ENCODE measurements at places on chromosomes 1 and 21.

DNA sequence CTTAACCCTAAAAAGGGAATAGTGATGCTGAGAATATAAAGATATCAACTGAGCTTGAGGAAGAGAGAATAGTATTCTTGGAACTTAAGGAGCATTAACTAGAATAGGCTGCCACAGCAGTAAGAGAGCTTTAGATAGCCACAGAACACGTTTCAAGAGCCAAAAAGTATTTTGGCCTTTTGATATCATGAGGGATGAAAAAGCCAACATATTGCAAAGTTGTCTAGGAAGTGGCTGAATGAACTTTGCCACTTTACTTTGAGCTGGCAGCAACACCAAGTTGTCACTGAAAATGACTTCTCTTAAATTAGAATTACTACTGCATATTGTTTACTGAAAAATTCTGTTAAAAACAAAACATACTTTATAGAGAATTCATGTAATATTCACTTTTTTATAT, 1476.2 kb downstream of the MRPL39 start:
- DNase-seq: no peak

DNA sequence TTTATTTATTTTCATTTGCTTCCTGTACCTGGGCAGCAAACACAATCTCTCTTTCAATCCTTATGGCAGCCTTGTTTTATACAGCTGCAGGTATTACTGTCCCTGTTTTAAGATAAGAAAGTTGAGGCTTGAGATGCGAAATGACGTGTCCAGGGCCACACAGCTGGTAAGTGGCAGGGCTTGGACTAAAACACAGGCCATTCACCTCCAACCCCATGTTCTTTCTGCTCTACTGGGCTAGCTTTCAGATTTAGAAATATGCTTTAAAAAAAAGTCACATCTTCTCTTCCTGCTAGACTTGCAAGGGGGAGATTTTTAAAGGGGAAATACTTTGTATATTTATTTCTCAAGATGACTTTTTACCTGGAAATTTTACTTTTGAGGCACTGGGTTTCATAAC, 62.8 kb downstream of the CNST start:
- no peak for DNase-seq

DNA sequence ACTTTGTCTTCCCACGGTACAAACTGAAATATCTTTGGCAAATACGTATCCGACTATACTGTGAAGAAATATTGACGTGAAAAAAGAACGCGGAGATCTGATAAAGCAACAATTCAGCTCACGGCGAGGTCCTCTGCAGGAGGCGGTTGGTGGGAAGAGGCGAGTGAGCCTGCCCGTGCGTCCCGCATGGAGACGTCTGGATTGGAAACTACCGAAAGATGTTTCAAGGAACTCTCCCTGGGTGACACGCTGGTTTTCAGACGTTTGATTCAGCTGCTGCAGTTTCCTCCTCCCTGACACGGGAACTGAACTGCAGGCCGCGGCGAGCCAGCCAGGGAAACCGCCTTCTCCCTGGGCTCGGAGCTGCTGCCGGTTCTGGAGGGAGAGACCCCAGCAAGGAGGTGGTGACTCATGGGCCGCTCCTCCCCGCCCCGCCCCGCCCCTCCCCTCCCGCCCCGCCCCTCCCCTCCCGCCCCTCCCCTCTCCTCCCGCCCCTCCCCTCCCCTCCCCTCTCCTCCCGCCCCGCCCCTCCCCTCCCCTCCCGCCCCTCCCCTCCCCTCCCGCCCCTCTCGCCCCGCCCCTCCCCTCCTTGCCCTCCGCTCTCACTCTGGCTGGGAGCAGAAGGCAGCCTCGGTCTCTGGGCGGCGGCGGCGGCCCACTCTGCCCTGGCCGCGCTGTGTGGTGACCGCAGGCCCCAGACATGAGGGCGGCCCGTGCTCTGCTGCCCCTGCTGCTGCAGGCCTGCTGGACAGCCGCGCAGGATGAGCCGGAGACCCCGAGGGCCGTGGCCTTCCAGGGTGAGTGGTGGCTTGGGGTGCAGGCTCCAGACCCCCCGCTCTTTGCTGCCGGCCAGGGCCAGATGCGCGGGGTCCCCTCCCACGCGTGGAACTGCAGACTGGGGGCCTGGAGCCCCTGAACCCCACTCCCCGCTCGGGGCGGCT, at the start of gene COL6A1:
Gene COL6A1 (plus strand): TSS at position 620 of the 941 bp plus-strand sequence. CDS start 81 bp downstream, at position 701.
- peak; percentile 96 for DNase-seq

DNA sequence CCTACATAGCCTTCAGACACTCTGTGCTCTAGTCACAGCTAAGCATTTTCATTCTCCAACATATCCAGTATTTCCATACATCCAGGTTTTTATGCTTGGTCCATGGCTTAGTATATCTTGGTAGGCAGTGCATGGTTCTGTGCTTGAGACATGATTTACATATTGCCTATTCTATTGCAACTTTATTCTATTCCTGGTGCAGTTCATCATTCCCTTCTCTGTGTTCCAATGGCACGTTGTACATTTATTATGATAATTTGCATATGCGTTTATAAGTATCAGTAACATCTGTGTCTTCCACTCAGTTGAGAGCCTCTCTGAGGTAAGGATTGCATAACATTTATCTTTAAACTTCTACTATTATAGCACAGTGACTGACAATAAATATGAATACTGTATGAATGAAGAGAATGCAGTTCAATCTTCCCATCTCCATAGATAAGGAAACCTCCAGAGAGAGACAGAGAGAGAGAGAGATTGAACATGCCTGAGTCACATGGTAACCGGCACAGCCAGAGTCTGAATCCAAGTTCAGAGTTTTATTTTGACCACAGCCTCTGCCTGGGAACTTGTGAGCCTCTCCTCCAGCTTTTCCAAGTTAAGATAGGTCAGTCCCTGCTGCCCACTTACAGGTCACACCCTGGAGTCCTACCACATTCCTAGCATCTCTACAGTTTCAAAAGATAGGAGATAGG, 41.5 kb downstream of the PLPPR5 start:
- peak; percentile 56 for DNase-seq

GRCh38 chr1:245961137-245961540, 545.9 kb downstream of the SMYD3 start:
- DNase-seq: peak; percentile 28

GRCh38 chr1:156767879-156768604, 707 bp downstream of the PRCC start:
- peak; percentile 36 for DNase-seq

DNA sequence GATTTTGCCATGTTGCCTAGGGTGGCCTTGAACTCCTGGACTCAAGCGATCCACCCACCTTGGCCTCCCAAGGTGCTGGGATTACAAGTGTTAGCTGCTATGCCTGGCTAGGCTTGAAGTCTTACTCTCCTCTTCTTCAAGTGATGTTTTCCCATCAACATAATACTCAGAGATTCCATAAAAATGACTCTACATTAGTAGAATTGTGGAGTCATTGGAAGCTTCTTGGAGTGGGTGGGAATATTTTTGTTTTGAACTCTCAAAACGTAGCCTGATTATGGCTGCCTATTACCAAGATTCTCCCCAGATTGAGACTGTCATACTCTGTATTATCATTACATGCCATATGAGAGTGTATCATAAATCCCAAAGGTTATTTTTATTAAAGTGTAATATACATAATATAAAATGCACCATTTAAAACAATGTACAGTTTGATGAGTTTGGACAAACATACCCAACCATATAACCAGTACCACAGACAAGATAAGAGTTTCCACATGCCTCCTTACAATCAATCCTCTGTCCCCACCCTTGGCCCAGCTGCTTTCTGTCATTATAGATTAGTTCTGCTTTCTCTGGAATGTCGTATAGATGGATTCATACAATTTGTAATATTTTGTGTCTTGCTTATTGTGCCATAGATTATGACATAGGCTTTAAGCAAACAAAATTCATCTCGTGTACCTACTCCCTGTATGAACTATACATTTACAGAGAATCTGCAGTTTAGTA, 8.0 kb upstream of the DNM3 start:
- no peak for DNase-seq

- no peak for DNase-seq
These were observed 7.2 kb upstream of the ACTRT2 start for GRCh38 chr1:3014050-3014440.

- peak; percentile 74 for DNase-seq
These were observed 39.9 kb downstream of the AKNAD1 start for GRCh38 chr1:108817016-108817415.

DNA sequence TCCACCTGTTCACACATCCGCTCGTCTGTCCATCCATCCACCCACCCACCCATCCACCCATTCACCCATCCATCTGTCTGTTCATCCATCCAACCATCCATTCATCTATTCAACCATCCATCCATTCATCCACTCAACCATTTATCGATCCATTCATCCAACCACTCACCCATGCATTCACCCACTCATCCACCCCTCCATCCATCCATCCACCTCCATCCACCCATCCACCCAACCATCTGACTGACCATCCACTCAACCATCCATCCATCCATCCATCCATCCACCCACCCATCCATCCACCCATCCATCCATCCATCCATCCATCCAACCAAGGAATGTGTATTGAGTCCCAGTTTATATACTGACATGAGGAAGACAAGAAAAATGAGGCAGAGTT, 73.1 kb downstream of the UMODL1 start:
- DNase-seq: no peak

DNA sequence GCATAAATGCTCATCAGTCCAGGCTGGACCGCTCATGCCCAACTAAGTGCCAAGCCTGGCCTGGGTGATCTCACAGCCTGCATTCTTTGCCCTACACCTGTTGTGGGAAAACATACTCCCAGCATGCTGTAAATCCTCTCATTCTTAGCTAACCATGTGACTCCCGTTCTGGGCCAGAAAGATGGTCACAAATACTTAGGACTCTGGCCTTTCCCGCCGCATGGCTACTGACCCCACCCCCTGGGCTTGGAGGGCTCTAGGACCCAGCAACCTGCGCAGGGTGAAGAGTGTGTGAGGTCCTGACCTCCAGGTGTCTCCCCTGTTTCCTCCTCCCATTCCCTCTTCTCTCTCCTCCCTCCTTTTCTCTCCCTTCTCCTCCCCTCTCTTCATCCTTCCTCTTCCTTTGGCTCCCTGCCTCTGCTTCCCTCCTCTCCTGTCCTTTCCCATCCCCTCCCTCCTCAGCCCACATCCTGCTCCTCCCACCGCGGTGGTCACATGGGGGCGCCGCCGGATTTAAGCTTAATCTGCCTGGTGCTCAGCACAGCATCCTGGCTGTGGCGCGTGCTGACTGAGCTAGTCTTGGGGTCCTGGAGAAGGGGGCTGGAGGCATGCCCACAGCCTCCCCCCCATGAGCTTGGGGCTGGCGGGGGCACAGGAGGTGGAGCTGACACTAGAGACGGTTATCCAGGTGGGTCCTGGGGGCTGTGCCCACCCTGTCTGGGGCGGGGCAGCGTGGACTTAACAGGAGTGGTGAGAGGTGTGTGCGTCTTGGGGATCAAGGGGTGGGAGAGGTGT, at the start of gene CROCC:
Gene CROCC (plus strand): TSS at position 541 of the 795 bp plus-strand sequence. CDS start 88 bp downstream, at position 629.
- DNase-seq: no peak

DNA sequence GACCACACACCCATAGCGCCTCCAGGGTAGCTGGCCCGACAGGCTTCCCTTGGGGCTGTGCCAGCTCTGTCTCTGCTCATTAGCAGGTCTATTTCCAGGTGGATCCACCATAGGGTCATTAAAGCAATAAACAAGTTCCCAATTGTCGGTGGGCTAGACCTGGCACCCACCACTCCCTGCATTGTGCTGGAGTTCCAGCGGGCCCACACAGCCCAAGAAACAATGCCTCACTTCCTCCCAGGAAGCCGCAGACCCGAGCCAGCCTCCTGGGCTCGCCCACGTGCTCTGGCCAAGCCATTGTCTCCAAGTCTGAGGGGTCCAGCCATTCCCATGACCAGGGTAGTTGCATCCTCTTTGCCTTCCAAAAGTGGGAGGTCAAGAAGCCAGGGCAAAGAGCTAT, 27.5 kb upstream of the SOX13 start:
- no peak for DNase-seq

DNA sequence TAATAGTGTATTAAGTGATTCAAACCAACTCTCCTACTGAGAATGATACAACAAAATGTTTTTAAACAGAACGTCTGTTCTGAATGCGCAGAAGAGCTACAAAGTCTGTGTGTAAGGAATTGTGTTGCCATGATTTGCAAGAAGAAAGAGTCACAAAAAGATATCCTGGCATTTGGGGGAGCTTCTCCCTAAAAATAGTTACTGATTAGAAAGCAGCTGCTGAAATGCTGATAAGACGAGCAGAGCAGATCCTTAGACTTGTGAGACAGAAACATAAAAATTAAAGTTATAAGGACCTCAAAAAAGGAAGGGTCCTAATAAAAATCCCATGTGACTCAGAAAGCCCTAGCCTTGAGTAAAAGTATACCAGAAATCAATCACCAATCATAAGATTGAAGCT, 54.9 kb upstream of the CRB1 start:
- DNase-seq: no peak

- DNase-seq: no peak
These were observed 24.7 kb upstream of the ARHGEF10L start for GRCh38 chr1:17514776-17515175.

DNA sequence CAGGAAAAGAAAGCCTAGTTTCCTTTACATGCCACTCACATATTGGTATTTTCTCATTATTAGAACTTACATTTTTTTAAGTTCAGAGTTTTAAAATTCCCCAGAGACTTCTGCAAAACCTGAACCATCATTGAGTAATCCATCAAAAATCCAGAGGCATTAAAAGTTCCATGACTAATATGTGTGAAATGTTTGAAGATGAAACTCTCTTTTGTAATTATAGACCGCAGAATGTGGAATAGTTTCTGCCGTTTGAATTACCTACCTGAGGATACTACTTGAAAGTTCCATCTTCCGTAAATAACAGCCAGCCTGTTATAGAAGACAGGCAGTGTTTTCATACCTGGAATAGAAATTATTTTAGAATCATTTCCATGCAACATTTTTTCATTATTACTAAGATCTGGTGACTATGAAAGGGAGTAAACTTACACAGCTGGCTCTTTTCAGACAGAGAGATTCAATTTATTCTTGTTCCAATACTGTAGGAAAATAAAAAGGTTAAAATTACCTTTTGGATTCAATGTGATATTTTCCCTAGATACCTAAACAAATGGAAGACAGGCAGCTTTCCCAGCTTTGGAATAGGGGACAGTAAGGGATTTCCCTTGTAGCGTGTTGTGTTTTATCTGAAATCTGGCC, 131.4 kb downstream of the ST6GALNAC5 start:
- DNase-seq: peak; percentile 70

DNA sequence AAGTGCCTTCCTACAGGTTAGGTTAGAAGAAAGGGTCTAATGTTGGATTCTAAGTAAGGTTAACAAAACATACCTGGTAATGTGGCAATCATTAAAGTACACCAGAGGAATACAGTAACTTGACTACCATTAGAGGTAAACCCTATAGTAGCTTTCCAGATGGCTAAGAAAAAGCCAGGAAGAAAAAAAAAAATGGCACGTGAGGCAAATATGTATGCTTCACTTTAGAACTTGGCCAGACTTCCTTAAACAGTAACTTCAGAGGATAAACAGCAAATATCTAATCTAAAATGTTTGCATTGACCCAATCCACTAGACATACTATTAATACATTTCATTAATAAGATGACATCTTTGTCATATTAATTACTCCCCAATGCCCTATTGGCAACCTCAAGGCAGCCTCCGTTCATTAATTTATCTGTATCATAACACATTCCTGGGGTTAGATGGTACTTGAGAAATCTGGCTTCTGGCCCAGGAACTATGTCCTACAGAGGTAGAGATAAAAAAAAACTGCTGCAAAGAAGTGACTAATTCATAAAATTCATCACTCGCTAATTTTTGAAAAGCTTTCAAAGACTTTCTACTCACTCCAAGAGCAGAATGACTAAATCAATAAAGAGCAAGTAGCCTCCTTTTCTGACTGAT, 5.8 kb downstream of the DCAF8 start:
- DNase-seq: peak; percentile 76

- peak; percentile 23 for DNase-seq
These were observed 89.5 kb upstream of the DPH5 start for GRCh38 chr1:101115112-101115511.

GRCh38 chr1:208461680-208462079, 217.5 kb upstream of the PLXNA2 start:
- DNase-seq: no peak

Measured in GM03348 (cell line).